ENCODE measurements at places on chromosomes 1 and 21. TPM values are rescaled to one million over a fixed set of nuclear protein-coding genes. Genes with fewer than 3 reads are reported as not detected.

Gene PPT1
- 74.0 TPM for total RNA-seq

Gene KCNA3
- total RNA-seq, result not detected

Gene WDR47
- 6.8 TPM for total RNA-seq

Gene FCRLB
- 1.5 TPM for total RNA-seq

Gene GNPAT
- 42.2 TPM for total RNA-seq

Gene ATF3
- total RNA-seq, result 29.0 TPM

Gene FAM177B
- not detected for total RNA-seq

Gene PAQR7
- 6.4 TPM for total RNA-seq

Gene PTPRC
- total RNA-seq, result not detected

Gene SLC25A33
- 3.3 TPM for total RNA-seq

Gene CYP2J2
- not detected for total RNA-seq

Gene IGSF9
- total RNA-seq, result 0.15 TPM

Gene SLFNL1
- 0.02 TPM for total RNA-seq

Gene XCL2
- total RNA-seq, result not detected

Gene LEFTY1
- total RNA-seq, result 1.9 TPM

Gene NPPB
- total RNA-seq, result not detected

Gene GNAT2
- not detected for total RNA-seq

Gene KIAA0040
- total RNA-seq, result 0.92 TPM

Gene C4BPA
- total RNA-seq, result 0.50 TPM

Measured in A549 treated with AZD2906 at 1 μM for 4 hours (cell line).